NCI-H2081 treated with DMSO at 0.1 percent for 48 hours (cell line): ENCODE measurements at places on chromosomes 1 and 21.

GRCh38 chr1:219050086-219050821 is 123.4 kb upstream of the LYPLAL1 start:
- DNase-seq: no peak

GRCh38 chr1:67952071-67952470 is 98.4 kb downstream of the DIRAS3 start:
- DNase-seq: no peak

GRCh38 chr1:37893673-37894072 is 34.3 kb upstream of the MTF1 start:
- no peak for DNase-seq

DNA sequence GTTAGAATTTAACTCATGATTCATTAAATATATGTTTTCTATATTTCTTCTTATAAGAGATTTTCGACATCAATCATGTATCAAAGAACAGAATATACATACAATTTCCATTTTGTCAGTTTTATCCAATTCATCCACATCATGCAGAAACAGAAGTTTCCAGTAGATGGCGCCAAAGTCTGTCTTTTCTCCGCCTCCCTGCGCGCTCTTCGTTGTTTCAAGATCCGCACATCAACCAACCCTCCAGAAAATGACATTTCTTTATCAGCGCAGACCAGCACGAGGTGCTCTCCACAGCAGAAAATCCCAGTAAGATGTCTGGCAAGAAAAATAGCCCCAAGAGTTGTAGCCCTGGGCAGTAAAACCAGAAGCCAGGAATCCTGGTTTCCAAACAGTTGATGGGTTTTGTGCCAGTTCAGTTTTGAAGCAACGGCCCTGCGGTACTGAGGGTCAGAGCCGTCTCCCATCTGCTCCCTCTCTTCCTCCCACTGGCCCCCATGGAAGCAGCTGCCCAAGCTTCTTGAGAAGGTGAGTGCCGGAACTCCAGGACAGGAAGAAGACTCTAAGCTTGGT is 38.6 kb upstream of the GPR137B start:
- DNase-seq: peak; percentile 47
